ENCODE measurements at places on chromosomes 12 and 14.
A peak's percentile ranks its signal among the peaks of the same experiment; 100 is the strongest.

GRCh38 chr14:66281036-66281776, 205.0 kb upstream of the CCDC196 start:
- DNase-seq: no peak

GRCh38 chr12:131613678-131614077, 97.2 kb upstream of the SFSWAP start:
- no peak for DNase-seq

DNA sequence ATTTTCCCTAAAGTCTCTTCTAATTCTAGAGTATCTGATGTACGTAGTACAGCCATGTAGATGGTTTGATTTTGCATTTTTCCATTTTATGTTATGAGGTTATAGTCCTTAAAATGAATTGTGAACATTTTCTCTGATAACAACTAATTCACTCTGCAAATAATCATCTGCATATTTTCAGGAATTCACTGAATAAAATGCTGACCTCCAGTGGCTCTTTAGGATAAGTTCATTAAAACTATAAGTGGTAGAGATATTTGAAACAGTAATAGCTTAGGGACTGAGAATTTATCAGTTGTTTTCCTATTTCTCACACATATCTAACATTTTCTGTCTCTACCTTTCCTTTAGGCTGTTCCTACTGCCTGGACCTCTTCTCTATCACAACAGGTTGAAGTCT, 4.4 kb downstream of the MSRB3 start:
- DNase-seq: no peak

DNA sequence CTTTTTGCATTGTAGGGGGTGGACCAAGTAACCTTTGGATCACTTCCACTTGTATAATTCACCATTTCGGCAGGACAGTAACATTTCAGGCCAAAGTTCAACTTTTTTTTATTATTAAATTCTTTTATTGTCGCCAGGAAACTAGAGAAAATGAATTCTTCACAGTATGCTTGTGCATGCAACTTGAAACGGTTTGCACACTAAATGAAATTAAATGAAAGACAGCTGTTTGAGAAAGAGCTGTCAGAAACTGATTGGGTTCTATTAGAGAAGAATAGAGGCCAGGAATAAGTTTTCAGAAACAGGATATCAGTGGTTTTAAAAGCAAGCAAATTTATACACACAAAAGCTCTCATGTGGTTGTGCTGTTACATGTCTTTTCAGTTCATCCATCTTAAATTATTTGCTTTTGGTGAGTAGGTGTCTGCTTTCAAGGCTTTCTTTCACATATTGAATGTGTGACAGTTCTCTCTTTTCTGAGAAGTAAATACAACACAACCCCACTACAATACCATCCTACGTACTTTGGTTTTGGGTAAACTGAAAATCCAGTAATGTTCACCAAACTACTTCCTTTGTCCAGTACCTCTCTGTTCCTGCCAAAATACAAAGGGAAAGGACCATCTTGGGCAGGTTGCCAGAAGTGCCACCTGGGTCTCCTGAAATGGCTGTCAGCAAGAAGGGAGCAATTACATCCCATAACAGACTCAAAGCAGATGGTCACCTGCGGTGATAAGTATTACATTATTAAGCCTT, 291.7 kb downstream of the RAD51B start:
- DNase-seq: no peak

- no peak for DNase-seq
These were observed 33.9 kb downstream of the ACTN1 start for GRCh38 chr14:68945190-68945584.

DNA sequence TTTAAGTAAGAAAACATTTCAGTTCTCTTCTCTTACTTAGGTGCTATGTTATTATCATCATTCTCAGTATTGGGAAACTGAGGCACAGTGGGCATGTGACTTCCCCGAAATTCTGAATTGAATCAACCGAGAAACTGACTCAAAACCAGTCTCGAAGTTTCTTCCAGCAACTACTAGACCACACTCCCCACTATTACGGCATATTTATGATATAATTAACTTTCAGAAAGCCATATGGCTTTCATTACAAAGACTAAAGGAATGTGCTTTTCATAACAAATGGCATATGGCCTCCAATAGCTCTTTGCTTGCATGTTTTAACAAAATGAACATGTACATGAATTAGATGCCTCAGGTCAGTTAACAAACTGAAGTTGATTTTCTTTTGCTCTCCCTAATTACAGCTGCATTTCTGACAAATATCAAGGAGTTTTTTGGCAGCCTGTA, 182.9 kb upstream of the SLC38A2 start:
- no peak for DNase-seq

- DNase-seq: no peak
These were observed at the start of gene KRT72 for GRCh38 chr12:52600941-52601481. Gene KRT72 (minus strand): TSS chr12:52601463. CDS start chr12:52601452, 11 bp downstream.

GRCh38 chr12:113104953-113105510, 30.5 kb downstream of the RASAL1 start:
- no peak for DNase-seq

DNA sequence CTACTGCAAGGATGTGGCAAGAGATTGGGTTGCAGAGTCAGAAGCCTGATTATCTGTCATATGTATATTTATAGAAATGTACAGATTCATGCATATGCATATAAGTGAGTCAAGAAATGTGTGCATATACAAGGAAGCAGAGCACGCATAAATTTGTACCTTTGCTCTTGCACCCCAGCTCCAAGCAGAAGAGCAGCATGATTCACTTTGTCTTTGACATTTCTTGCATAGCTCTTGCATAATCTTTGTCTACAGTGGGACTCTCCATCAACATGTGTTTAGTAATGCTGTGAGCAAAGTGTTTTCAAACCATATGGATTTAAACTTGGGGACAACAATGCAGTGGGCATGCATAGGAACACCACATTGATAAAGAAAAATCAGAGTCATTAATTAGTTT, 330.7 kb upstream of the DCN start:
- DNase-seq: no peak

GRCh38 chr12:19792028-19792427, 352.7 kb downstream of the AEBP2 start:
- no peak for DNase-seq

- DNase-seq: no peak
These were observed 102.4 kb upstream of the E2F7 start for GRCh38 chr12:77167801-77168200.

DNA sequence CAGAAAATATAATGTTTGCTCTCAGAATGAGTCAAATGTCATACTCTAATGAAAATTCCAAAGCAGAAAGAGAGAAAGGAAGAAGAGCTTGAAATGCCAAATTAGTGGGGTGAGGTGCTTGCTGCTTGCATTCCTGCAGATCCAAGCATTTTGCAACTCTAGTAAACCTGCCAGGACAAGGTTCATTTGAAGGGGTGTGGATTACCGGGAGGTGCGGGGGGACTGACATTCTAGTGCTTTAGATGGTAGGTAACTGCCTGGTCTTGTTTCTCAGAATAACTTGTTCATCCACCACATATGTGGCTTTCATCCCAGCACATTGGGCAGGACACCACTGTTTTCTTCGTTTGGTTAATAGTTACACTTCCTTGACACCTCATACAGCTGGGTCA, 144.4 kb downstream of the AKAP6 start:
- DNase-seq: peak; percentile 87

- no peak for DNase-seq
These were observed 91.8 kb upstream of the NPAS3 start for GRCh38 chr14:32846821-32847365.

GRCh38 chr14:89628521-89628920, 211.5 kb upstream of the FOXN3 start:
- DNase-seq: no peak

- no peak for DNase-seq
These were observed 22.3 kb downstream of the ATG14 start for GRCh38 chr14:55389330-55389729.

- no peak for DNase-seq
These were observed 2.5 kb upstream of the HOXC6 start for GRCh38 chr12:54025499-54026405.

DNA sequence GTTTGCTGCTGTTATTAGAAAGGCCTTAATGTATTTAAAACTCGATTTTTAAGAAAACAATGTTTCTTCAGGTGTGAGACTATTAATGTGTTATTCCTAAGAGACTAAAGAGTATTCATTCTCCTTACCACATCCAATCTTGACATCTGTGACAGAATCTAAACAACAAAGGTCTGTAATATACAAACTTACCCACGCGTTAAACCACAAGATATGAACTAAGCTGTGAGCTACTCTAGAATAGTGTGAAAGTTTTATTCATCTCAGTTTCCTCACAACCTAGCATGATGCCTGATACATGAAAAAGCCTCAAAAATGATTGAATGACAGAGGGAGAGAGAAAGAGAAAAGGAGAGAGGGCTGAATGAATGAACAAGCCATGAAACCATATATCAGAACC, 117.3 kb upstream of the COCH start:
- DNase-seq: no peak

DNA sequence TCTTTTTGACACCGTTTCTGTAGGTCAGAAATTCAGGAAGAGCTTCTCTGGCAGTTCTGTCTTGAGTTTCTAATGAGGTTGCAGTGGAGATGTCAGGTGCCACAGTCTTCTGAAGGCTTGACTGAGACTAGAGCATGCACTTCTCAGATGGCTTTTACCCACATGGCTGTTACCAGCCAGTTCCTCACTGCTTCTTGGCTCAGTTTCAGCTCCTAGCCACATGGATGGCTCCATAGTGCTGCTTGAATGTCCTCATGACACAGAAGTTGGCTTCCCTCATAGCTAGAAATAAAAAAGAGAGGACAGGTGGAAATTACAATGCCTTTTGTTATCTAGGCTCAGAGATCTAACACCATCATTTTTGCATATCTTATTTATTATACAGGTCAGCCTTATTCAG, 38.1 kb upstream of the SLC2A13 start:
- DNase-seq: no peak

All from Caco-2 (cell line).